Cerebellum (tissue), 4 donors: ENCODE measurements at places on chromosomes 2 and 18. TPM values are rescaled to one million over a fixed set of nuclear protein-coding genes. Genes with fewer than 3 reads are reported as not detected.

Gene WNT10A
- 0.27 TPM for total RNA-seq

Gene TLX2
- total RNA-seq = not detected

Gene HRH4
- total RNA-seq = 0.18 TPM

Gene MARCO
- total RNA-seq = 0.36 TPM

Gene KHK
- 3.6 TPM for total RNA-seq

Gene IMPACT
- total RNA-seq = 24.4 TPM

Gene C2orf81
- 1.1 TPM for total RNA-seq

DNA sequence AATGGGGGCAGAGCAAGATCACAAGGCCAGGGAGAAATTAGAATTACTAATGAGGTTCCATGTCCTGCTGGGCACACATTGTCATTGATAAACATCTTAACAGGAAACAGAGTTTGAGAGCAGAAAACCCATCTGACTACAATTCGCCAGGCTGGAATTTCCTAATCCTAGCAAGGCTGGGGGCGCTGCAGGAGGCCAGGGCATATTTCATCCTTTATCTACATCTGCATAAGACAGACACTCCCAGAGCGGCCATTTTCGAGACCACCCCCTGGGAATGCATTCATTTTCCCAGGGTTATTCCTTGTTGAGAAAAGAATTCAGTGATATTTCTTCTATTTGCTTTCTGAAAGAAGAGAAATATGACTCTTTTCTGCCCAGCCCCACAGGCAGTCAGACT lies 152.7 kb downstream of the SUCLG1 start:
- no peak for DNase-seq

- DNase-seq = no peak
These were observed 12.6 kb downstream of the LGALSL start for GRCh38 chr2:64466478-64467085.

- DNase-seq = no peak
These were observed 62.3 kb upstream of the BOD1L2 start for GRCh38 chr18:57084331-57085271.

- DNase-seq = no peak
These were observed 871 bp upstream of the DUSP28 start for GRCh38 chr2:240559286-240559685.

DNA sequence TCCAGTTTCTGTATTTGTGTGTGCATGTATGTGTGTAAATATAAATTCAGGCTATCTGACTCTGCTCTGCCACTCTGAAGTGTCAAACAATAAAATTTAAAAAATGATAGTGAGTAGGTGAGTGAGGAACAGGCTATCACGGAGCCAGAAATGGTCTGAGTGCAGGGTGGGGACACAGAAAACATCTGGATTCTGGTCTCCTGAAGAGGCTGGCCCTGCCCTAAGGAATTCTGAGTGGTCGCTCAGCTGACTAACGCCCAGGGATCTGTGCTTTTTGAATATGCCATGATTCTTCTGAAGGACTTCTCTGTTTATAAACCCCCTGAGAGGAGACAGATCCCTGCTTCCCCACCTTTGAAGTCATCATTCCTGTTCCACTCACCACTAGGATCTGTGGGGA lies 353.9 kb upstream of the GYPC start:
- DNase-seq = no peak

DNA sequence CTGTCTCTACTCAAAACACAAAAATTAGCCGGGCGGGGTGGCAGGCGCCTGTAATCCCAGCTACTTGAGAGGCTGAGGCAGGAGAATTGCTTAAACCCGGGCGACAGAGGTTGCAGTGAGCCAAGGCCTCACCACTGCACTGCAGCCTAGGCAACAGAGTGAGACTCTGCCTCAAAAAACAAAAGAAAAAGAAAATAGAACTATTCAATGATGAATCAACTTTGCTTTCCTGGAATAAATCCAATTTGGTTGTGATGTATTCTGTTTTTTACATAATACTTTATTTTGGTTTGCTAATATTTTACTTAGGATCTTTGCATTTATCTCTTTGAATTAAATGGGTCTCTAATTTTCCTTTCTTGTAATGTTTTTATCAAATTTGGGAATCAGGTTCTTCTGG lies 86.3 kb upstream of the MBOAT2 start:
- no peak for DNase-seq

GRCh38 chr18:74152857-74153256 lies 4.5 kb downstream of the TIMM21 start:
- no peak for DNase-seq

DNA sequence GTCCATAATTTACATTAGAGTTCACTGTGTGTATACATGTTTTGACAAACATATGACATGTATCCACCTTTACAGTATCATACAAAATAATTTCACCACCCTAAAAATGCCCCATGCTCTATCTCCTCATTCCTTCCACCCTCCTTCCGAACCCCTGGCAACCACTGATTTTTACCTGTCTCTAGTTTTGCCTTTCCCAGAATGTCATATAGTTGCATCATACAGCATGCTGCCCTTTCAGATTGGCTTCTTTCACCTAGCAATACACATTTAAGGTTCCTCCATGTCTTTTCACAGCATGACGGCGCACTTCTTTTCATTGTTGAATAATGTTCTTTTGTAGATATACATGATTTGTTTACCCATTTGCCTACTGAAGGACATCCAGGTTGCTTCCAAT lies 10.4 kb downstream of the LRPPRC start:
- DNase-seq = no peak

GRCh38 chr2:71715241-71715750 lies 261.9 kb downstream of the DYSF start:
- DNase-seq = no peak

- no peak for DNase-seq
These were observed 3.4 kb downstream of the MBP start for GRCh38 chr18:77129150-77129551.

DNA sequence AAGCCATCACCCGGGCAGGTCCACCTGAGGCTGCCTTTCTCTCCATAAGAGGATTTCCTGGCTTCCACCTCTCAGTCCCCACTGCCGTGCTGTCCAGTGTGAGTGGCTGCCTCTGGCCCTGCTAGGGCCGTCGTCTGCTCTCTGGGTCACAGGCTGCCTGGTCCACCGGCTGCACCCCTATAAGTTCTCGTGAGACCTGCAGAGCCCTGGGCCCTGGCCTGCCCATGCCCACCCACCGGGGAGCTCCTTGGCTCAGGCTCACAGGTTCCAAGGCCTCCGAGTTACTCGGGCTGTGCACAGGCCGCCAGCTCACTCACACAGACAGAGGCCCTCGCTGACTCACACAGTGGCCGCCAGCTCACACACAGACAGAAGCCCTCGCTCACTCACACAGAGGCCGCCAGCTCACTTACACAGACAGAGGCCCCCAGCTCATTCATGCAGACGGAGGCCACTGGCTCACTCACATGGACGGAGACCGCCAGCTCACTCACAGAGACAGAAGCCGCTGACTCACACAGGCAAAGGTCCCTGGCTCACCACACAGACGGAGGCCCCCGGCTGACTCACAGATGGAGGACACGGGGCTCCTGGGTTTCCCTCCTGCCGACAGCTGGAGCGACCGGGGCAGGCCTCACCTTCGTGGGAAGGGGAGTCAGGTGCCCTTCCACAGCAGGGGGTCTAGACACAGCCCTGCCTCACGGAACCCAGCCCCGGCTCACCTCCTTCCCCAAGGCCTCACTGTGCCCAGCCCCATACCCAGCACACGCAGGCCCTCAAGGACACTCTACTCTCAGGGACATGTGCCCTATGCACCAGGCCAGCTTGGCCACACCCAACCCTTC lies 334.1 kb upstream of the MYT1L start:
- DNase-seq = no peak

DNA sequence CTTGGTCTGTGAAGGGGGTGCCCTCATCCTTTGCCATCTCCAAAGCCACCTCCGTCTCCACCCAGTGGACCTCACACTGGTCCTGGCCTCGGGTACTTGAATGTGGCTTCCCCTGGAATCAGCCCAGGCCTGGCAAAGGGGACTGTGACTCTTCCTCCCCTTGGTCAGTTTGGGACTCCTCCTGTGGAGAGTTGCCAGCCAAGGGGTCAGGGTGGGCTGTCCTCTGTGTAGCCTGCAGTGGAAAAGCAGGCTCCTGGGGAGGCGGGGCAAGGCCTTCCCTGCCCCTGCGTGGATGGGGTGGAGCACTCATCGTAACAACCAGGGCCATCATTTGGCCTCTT lies 59.8 kb downstream of the INHBB start:
- no peak for DNase-seq

DNA sequence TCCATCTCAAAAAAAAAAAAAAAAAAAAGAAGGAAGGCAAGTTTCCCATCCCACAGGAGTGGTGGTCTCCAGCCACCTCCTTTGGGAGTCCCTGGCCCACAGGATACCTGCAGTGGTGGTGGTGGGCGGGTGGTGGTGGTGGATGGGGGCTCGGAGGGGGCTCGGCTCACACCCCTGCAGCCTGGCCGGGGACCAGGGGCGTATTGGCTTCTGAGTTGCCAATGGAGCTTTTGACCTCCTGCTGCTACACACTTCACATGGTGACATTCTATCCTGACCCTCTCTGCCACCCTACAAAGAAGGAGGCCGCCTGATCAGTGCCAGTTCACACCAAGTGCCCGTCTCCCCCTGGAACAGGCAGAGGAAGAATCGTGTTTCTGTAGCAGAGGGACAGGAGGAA lies 119.6 kb downstream of the NFATC1 start:
- DNase-seq = no peak

DNA sequence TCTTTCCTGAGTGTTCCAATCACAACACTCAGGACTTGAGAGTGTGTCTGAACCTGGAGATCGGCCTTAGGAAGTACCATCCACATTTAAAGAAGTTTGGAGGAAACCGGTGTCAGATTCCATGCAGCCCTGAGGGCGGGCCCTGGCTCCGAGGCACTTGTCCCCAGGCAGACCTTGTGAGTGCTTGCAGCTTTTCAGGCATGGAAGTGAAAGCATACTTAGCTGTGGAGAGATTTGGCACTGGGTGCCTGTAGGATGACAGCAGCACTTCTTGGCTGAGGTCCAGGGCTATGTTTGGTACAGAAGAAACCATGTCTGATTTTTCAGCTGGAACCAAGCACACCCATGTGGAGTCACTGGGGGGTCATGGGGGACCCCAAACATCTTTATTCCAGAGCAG lies 230.8 kb downstream of the SEPTIN10 start:
- DNase-seq = peak; percentile 54

DNA sequence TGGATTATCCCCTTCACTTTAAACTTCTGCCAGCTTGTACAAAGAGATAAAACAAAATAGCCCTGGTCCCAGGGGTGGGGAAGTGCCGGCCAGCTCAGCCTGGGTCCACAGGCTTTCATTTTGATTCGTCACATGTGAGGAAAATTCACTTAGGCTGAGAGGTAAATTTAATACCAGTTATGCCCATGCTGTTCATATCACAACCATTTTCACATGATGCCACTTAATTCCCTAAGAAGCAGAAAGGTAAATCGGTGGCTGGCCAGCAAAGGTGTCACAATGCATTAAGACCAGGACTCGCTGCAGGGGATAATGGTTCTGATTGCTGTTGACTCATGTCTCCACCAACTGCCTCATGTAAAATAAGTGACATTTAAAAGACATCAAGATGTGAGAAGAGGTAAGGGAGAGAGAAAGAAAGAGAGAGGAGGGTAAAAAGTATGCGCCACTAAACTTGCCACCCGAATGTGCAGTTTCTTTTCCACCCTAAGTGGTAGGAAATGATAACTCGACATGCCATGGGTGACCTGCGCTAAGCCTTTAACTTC lies 261.0 kb upstream of the SIX3 start:
- no peak for DNase-seq

- DNase-seq = no peak
These were observed 38.6 kb downstream of the SLC25A12 start for GRCh38 chr2:171855401-171855800.

DNA sequence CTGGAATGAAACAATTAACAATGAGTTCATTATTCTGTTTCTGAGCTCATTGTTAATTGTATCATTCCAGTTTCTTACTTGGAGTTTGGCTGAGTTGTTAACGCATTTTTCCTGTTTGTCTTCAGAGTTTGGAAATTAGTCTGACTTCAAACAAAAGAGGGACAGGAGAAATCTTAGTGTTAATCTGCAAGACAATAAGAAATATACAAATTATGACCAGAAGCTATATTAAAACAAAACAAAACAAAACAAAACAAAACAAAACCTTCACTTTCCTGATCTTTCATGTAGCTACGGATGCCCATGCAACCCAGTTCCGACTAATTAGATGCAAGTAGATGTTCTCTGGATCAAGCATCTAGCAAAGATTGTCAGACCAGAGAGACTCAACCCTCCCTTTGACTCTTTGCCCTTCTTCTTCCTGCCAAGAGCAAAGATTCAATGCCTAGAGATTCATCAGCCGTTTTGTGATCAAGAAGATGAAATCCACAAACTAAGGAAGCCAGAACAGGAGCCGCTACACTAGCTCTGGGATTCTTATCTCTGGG lies 686.2 kb upstream of the FSHR start:
- DNase-seq = no peak

DNA sequence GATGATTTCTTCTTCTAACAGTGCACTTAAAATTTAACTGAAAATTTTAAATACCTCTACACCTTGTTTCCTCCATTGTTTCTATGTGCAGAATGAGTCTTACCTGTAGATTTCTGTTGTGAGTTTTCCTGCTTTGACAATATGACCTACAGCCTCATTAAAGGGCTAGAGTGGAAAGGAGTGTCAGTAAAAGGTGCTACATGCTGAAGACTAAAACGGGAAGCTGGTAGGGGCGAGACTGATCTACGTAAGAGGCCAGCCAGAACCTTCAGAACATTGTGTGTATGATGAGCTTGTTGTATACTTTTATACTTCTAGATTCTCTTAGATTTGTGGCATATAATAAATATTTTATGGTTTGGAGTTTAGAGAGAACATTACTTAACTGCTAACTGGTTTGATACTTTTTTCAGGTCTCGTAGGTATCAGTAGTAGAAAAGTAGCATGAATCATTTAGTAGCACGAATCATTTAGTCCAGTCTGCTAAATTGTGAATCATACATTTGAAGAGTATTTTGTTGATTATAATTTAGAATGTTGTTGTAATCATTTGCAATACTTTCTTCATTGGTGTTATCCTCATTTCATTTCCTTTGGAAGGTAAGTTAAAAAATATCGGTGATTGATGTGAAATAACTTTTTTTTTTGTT lies 14.3 kb downstream of the INSIG2 start:
- no peak for DNase-seq

DNA sequence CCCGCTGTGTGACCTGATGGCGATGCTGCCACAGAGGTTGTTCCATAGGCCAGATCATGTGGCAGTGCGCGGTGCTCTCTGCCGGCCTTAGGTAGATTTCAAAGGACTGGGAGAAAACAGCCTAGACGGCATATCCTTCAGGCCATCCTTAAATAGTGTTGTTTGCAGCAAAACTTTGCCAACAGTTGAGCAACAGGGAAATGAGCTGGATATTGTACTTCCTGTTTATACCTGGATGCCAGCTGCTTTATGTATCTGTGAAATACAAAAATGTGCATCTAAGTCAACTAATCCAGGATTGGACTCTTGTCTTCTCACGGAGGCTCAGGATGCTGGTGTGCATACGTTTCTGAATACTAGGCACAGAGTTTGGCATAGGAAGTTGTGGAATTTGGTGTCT lies 107.1 kb downstream of the EML6 start:
- no peak for DNase-seq

DNA sequence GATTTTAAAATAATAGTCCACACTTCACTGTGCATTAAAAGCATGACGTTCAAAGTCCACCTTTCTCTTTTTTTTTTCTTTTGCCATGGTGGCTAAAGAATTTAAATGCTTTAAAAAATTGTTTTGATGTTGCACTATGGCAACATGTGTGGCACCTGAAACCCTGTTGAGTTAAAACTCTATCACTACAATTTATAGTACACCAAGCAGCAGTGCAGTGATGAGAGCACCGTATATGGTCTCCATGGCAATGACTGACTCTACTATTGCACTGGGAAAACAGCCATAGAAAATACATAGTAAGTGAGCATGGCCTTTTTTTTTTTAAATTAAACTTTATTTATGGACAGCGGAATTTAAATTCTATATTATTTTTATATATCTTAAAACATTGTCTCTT lies 298.8 kb downstream of the FIGN start:
- no peak for DNase-seq
